Osteocyte (in vitro differentiated cells): ENCODE measurements at places on chromosomes 3 and 15. TPM values are rescaled to one million over a fixed set of nuclear protein-coding genes. Genes with fewer than 3 reads are reported as not detected.

DNA sequence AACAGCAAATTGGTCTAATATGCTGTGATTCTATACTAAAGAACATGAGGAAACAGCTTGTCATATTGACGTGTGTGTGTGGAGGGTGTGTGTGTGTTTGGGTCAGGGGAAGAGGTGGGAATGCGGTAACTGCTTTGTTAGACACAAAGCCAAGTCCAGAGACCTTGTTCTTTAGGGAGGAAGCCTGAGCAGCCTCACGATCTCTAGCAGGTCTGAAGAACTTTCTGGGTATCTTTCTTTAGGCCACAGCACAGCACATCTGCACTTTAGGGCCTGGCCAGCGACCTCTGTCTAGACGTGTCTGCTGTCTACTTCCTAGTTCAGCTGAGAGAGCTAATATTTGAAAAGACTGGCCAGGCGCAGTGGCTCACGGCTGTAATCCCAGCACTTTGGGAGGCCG lies 220.0 kb upstream of the TPRG1 start:
- H3K36me3 ChIP-seq, result no peaks in the 10 kb centered on the region
- DNase-seq, result no peak
- H3K4me1 ChIP-seq, result peaks cover 61% of the 10 kb centered on the region
- H3K27me3 ChIP-seq, result no peaks in the 10 kb centered on the region
- H3K27ac ChIP-seq, result peak overlapping the region; percentile 86

- DNase-seq, result no peak
- no peaks in the 10 kb centered on the region for H3K27me3 ChIP-seq
- H3K4me1 ChIP-seq, result no peaks in the 10 kb centered on the region
- H3K36me3 ChIP-seq, result no peaks in the 10 kb centered on the region
- no peak overlapping the region for H3K27ac ChIP-seq
- no peak overlapping the region for H3K4me3 ChIP-seq
Measured at GRCh38 chr3:88038566-88038965, 20.2 kb downstream of the CGGBP1 start.

GRCh38 chr3:152281133-152281713 lies 12.5 kb downstream of the MBNL1 start:
- no peak overlapping the region for H3K4me3 ChIP-seq
- H3K4me1 ChIP-seq, result peaks cover 69% of the 10 kb centered on the region
- H3K27ac ChIP-seq, result peak overlapping the region; percentile 8
- H3K27me3 ChIP-seq, result no peaks in the 10 kb centered on the region
- peaks cover 2% of the 10 kb centered on the region for H3K36me3 ChIP-seq

DNA sequence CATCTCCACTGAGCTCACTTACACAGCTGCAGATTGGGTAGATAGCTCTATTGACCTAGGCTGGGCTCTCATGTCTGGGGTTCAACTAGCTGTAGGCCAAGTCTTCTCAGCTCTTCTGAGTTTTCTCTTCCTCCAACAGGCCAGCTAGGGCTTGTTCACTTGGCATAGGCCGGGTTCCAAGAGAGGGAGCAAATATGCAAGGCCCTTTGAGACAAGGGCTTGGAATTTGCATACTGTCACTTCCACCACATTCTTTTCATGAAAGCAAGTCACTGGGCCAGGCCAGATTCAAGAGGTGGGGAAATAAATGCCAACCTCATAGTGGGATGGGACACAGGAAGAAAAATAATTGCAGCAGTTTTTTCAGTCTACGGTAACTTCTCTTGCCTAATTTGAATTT lies 25.2 kb downstream of the PIGB start:
- DNase-seq, result no peak
- peak overlapping the region; percentile 70 for H3K27ac ChIP-seq
- H3K36me3 ChIP-seq, result peaks cover 25% of the 10 kb centered on the region
- H3K4me1 ChIP-seq, result peaks cover 19% of the 10 kb centered on the region
- no peaks in the 10 kb centered on the region for H3K27me3 ChIP-seq

CLDN11 gene
- 10.8 and 13.8 TPM in 2 replicates for total RNA-seq
